LHCN-M2 (cell line): ENCODE measurements at places on chromosomes 3 and 15.

- peak; percentile 51 for DNase-seq
Observed at GRCh38 chr15:89740137-89740536, 10.9 kb downstream of the MESP1 start.

DNA sequence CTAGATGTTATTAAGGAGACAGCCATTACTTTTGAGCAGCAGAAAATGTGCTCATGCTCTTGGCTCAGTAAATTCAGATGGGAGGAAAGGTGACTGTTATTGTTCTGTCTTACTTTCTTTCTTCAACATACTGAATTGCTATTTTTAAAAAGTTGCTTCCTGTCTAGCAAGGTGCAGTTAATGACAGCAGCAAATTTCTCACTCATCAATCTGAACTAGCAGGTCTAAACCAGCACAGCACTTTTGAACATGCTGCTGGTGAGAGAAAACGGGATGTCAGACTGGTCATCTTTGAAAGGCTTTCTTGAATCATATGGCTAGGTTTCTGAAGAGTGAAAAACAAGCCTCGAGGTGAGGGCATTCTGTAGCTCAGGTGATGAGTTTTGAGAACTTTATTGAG, 384.7 kb downstream of the MFSD1 start:
- DNase-seq = no peak

DNA sequence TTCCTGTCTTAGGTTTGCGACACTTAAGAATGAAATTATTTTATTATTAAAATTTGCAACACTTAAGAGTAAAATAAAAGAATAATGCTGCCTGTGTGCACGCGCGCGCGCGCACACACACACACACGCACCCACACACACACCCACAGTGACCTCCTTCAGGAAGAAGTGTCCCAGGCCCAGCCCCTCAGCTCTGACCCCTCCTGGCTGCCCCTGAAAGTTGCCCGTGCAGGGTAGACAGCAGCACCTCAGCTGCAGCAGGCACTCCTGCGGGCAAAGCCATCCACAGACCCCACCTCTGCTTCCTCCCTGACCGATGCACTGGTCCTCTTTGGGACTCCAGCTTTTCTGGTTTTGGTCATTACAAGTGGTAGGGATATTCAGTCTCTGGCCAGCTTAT, 478.2 kb downstream of the NTRK3 start:
- DNase-seq = no peak

DNA sequence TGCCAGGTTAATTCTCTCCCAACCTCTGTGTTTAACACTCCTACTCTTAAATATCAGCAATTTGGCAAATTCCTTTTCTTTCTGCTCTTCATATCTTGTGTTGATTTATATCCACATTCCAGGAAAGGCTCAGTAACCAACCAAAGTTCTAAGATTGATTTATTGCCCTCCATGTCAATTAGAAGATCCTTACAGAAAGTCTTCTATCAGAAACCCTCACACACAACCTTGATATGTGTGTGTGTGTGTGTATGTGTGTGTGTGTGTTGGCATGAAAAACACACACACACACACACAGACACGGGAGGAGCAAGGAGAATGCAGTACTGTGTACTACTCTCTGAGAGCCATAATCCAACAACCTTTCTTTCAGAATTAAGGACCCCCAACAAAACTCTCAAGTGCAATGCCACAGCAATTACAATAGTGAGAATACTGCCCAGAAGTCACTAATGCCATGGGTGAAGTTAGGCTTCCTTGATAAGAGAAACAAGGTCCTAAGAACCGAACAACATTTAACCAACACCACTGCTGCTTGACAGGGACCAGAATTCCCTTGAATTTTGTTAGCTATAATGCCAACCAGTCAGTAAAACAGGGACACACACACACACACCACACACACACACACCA, 1.1 kb downstream of the LSAMP start:
- no peak for DNase-seq

GRCh38 chr3:171949554-171949953, 89.8 kb upstream of the FNDC3B start:
- DNase-seq = no peak

DNA sequence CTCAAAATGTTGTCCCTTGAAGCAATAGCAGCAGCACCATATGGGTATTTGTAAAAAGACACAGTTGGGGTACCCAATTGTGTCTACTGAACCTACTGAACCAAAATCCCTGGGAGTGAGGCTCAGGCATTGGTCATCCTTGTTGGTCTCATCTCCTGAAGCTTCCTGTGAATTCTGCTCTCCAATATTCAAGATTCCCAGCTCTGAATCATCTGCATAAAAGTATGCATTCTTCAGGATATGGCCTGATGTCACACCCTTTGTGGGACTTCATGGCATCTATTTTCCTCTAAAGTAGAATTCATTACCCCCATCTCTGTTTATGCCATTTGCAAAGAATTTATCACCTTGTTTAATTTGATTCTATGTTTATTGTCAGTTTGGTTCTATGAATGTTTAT, 13.3 kb upstream of the PTX3 start:
- peak; percentile 34 for DNase-seq

DNA sequence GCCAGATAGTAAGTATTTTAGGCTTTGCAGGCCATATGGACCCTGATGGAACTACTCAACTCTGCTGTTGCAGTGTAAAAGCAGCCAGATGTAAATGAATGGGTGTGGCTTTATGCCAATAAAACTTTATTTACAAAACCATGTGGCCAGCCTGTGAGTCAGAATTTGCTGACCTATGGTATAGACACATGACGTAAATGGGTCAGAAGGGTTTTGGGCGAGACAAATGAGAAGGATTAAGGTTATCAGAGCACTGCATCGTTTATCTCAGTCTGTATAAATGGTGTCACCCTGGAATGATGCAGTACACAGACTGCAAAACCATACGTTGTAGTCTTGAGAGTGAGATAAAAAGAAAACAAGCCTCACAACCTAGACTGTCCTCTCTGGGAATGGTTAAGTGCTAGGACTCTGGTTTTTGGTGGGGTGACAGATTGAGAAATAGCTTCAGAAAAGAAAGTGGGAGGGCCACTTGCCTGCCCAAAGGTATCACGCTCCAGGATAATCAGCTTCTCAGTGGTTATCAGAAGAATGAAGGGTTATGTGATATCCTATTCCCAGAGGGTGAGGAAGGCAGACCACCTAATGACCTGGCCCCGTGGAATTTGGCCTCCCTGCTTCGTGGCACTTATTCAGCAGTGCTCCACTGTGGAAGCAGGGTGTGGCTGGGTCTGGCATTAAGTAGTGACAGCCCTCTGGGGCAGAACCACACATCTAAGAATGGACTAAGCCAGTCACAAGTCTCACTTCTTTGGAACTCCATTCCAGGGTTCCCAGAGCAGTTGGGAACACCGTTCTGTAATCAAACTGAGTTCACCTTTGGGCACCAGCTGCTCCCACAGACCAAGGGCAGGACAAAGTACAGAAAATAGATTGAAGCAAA, 46.1 kb downstream of the ABHD5 start:
- DNase-seq = no peak

- no peak for DNase-seq
Observed at GRCh38 chr3:72375237-72376076, 472.8 kb downstream of the SHQ1 start.
